ENCODE measurements at places on chromosomes 13 and 19. TPM values are rescaled to one million over a fixed set of nuclear protein-coding genes. Genes with fewer than 3 reads are reported as not detected.

TMEM59L gene
- total RNA-seq: 3.3 TPM

ADGRE2 gene
- total RNA-seq: 0.51 TPM

CILP2 gene
- 0.12 TPM for total RNA-seq

ZNF99 gene
- 0.19 TPM for total RNA-seq

DNA sequence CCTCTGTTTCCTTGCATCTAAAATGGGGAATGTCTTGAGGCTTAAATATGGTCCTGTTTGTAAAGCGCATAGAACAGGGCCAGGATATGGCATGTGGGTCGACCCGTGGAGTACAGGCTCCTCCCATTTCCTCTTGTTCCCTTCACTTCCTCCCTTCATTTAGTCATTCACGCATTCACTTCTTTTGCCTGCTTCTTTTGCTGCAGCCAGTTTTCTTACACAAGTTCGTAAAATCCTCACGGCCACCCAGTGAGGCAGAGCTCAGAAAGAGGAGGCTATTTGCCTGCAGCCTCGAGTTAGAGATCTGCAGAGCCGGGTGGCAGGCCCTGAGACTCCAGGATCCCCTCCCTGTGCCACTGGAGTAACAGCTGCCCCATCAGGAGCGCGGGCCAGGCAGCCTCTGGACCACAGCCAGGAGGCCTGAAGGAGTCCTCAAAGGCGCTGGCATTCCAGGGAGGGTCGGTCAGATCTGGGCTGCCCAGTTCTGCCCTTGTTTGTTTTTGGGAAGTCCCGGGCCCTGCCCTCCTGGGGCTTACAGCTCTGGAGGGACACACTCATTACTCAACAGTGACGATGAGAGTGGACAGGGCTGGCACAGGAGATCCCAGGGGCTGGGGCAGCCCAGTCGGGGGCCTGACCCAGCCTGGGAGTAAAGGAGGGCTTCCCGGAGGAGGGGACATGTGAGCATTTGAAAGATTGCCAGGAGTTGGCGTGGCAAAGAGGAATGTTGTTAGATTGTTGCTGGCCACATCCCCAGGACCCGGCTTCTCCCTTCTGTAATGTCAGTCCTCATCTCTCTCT is 4.6 kb downstream of the PPP5C start:
- DNase-seq: peak; percentile 82

DNA sequence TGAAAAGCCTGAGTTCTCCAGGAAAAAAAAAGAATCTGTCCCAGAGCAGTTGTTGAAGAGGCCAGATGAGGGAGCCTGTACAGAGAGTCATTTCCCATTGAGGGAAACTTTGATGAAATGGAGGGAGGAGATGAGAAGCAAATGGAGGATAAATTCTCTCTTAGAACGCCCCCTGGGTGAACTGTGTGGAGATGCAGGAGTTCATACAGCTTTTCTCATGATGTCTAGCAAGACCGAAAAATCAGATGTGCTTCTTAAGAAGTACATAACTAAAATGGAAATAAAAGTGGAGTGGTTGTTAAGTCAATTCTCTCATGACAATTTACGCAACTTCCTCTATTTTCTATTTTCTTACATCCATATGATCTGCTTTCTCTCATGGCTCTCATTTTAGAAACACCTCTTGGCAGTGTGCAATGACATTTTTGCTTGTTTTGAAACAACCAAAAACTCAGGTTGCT is 1263.1 kb downstream of the PCDH9 start:
- DNase-seq: no peak

DNA sequence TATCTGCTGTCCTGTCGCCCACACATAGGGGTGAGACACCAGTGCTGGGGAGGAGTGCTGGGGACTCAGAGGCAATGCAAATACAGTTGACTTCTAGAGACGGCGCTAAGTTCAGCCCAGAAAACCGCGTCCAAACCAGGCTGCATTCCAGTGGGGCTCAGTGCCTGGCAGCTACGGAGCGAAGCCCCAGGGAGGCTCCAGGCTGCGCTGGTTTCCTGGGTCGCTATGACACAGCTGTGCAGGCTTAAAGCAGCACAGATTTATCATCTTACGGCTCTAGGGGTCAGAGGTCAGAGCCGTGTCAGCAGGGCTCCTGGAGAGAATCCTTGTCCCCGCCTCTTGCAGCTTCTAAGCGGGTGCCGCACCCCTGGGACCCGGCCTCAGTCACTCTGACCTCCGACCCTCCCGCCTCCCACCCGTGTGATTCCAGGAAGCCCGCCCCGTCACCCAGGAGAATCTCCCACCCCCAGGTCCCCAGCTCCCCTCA is 61.6 kb downstream of the ANKRD10 start:
- no peak for DNase-seq

- no peak for DNase-seq
These were observed 809.5 kb upstream of the SLITRK6 start for GRCh38 chr13:86608701-86609100.

GRCh38 chr19:28640506-28640905 is 572.4 kb downstream of the UQCRFS1 start:
- no peak for DNase-seq

DNA sequence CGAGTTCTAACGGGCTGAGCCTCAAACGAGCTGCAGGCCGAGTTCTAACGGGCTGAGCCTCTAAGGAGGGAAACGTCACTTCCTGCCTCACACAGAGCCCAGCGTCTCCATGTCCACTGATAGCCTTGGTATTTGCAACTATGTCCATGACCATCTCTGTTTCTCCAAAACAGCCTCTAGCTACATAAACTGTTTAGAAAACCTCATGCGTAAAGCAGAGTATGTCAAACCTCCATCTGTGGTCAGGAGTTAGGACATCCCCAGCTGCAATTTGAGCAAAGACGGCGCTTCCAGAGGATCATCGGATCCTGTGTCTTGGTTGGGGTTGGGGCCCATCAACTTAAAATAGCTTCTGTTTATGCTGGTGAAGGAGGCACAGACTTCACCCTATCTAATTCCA is 20.8 kb downstream of the RASA3 start:
- DNase-seq: no peak

DNA sequence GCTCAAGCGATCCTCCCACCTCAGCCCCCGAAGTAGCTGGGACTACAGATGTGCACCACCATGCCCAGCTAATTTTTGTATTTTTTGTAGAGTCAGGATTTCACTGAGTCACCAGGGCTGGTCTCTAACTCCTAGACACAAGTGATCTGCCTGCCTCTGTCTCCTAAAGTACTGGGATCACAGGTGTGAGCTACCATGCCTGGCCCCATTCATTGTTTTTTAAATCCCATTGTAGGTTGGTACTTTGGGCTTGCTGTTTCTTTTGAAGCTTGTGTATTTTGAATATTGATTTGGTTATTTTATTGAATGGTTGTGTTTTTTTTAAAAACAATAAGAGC is 26.7 kb downstream of the ZMYM2 start:
- no peak for DNase-seq
